ENCODE measurements at places on chromosomes 7 and 10. TPM values are rescaled to one million over a fixed set of nuclear protein-coding genes. Genes with fewer than 3 reads are reported as not detected.

The RBM20 gene
- total RNA-seq: 10.3 TPM

The SHH gene
- total RNA-seq: not detected

The CALHM1 gene
- total RNA-seq: not detected

The LRRD1 gene
- total RNA-seq: not detected

The ACSM6 gene
- total RNA-seq: not detected

The WIPF3 gene
- 1.1 TPM for total RNA-seq

DNA sequence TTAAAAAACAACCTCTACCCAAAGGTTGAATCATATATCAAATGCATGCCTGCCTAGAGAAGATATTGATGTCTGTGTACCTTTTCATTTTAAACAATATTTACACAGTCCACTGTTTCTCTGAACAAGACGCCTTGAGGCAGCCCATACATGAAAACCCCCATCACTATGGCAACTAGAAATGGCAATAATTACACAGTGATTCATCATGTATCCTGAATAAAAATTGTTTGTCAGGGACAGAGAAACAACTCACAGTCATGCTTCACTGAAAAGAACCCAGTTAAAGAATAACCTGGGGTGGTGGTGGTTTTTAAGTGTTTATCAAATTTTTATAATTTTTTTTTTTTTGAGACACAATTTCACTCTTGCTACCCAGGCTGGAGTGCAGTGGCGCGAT, 19.7 kb downstream of the DNAJC12 start:
- H3K36me3 ChIP-seq: no peaks in the 10 kb centered on the region
- no peak overlapping the region for H3K4me3 ChIP-seq
- H3K4me1 ChIP-seq: no peaks in the 10 kb centered on the region
- H3K27me3 ChIP-seq: no peaks in the 10 kb centered on the region
- no peak overlapping the region for H3K27ac ChIP-seq

- peaks cover 31% of the 10 kb centered on the region for H3K4me1 ChIP-seq
- no peak for DNase-seq
- no peaks in the 10 kb centered on the region for H3K36me3 ChIP-seq
- H3K27me3 ChIP-seq: no peaks in the 10 kb centered on the region
- H3K4me3 ChIP-seq: no peak overlapping the region
- H3K27ac ChIP-seq: no peak overlapping the region
These were observed 434.3 kb downstream of the PLXNA4 start for GRCh38 chr7:132142006-132142405.

GRCh38 chr7:40608321-40609075, 473.7 kb downstream of the SUGCT start:
- no peak overlapping the region for H3K4me3 ChIP-seq
- H3K36me3 ChIP-seq: no peaks in the 10 kb centered on the region
- H3K4me1 ChIP-seq: no peaks in the 10 kb centered on the region
- DNase-seq: no peak
- no peak overlapping the region for H3K27ac ChIP-seq

DNA sequence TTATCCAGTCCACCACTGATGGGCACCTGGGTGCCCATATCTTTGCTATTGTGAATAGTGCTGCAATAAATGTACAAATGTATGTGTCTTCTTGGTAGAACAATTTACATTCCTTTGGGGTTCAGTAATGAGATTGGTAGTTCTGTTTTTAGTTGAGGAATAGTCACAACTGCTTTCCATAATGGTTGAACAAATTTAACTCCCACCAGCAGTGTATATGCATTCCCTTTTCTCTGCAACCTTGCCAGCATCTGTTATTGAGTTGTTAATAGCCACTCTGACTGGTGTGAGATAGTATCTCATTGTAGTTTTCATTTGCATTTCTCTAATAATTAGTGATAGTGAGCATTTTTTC, 27.8 kb downstream of the COA1 start:
- H3K27ac ChIP-seq: no peak overlapping the region
- peaks cover 10% of the 10 kb centered on the region for H3K4me1 ChIP-seq
- H3K36me3 ChIP-seq: peaks cover 13% of the 10 kb centered on the region
- H3K4me3 ChIP-seq: no peak overlapping the region
- H3K27me3 ChIP-seq: no peaks in the 10 kb centered on the region
- DNase-seq: no peak

DNA sequence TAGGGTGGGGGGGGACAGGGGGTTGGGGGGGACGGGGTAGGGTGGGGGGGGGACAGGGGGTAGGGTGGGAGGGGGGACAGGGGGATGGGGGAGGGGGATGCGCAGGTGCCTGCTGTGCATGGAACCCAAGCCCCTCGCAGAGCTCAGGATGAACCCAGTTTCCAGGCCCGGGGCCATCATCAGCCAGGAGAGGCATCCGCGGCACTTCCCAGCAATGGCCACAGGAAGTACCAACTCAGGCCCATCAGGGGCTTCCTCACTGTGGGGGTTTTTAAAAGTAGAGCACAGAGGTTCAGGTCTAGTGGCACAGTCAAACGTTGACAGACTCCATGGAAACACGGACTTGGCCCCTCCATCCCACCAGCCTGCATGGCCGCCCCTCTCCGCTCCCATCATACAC, 172.7 kb downstream of the DIP2C start:
- no peak for DNase-seq
- H3K4me3 ChIP-seq: no peak overlapping the region
- no peak overlapping the region for H3K27ac ChIP-seq

DNA sequence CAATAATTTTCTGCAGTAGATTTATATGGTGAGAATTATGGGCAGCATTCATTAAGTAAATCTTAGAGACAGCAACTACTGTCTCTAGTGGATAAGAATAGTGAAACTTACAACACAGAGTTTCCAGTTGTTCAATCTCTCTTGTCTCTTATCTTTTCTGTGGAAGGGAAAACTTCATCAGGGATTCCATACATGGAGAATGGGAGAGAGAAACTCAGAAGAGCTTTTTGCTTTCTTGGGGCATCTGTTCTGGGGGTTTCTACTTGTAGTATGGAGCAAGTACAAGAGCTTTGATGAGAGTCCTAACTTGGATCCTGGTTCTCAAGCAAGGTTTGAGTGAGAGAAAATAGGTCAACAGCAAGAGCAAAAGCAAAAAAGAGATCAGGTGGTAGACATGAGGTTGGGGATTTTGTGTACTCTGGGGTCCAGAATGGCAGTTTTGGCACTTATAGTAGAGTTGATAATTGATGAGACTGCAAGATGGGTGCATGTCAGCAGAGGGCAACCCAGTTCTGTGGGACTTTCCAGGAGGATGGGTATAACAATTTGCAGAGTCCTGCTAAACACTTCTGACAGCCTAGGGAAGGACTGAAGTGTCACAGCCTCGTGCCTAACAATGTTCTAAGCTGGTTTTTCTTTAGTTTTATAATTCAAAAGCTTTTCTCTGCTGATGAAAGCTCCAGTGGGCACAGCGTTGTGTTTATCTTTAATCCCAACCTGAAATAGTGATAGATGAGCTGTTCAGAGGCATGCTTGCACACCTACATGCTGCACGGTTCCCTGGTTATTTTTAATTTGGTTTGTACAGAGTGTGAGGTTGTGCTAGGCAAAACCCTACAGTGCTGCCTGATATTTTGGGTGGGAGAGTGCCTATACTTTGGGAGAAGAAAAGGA, 32.0 kb upstream of the STRIP2 start:
- no peaks in the 10 kb centered on the region for H3K27me3 ChIP-seq
- DNase-seq: no peak
- H3K27ac ChIP-seq: no peak overlapping the region
- H3K36me3 ChIP-seq: no peaks in the 10 kb centered on the region

DNA sequence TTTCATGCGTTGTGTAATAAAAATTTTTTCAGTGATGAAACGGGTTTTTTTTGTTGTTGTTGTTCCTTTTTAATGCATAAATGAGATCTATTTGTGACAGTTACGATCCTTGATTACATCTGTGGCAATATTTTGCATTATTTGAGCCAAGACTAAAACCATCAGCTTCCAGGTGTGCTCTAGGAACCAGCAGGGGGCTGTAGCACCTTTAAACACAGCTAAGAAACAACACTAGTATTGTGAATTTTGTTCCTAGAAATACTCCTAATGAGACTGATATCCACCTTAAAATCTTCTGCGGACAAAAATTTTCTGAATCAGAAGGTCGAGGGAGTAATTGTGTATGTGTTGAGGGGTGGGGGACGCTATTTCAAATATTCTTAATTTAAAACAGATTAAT, 52.6 kb downstream of the FGFBP3 start:
- peaks cover 100% of the 10 kb centered on the region for H3K36me3 ChIP-seq
- no peak overlapping the region for H3K27ac ChIP-seq
- H3K4me3 ChIP-seq: no peak overlapping the region
- no peaks in the 10 kb centered on the region for H3K27me3 ChIP-seq
- no peaks in the 10 kb centered on the region for H3K4me1 ChIP-seq

GRCh38 chr7:25216837-25217236, 11.4 kb downstream of the NPVF start:
- no peak overlapping the region for H3K4me3 ChIP-seq
- H3K27ac ChIP-seq: no peak overlapping the region
- DNase-seq: no peak
- no peaks in the 10 kb centered on the region for H3K36me3 ChIP-seq
- H3K4me1 ChIP-seq: no peaks in the 10 kb centered on the region

DNA sequence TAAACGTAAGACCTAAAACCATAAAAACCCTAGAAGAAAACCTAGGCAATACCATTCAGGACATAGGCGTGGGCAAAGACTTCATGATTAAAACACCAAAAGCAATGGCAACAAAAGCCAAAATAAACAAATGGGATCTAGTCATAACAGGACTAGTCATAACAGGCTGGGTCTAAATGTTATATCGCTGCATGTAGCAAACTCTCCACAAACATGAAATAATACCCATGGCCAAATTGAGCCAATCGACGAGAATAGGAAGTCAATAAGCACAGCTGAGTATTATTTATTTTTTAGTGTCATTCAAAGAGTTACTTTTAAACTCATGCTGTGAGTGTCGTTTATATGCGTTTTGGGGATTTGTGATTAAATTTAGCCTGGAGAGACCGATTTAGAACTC, 225.1 kb downstream of the TFEC start:
- H3K4me3 ChIP-seq: no peak overlapping the region
- no peaks in the 10 kb centered on the region for H3K27me3 ChIP-seq
- DNase-seq: no peak
- no peak overlapping the region for H3K27ac ChIP-seq
- H3K4me1 ChIP-seq: no peaks in the 10 kb centered on the region
- H3K36me3 ChIP-seq: no peaks in the 10 kb centered on the region

- DNase-seq: no peak
- peaks cover 43% of the 10 kb centered on the region for H3K4me1 ChIP-seq
- H3K4me3 ChIP-seq: no peak overlapping the region
- no peaks in the 10 kb centered on the region for H3K36me3 ChIP-seq
- peak overlapping the region; percentile 71 for H3K27ac ChIP-seq
- no peaks in the 10 kb centered on the region for H3K27me3 ChIP-seq
These were observed 30.8 kb downstream of the MTURN start for GRCh38 chr7:30165590-30165989.

GRCh38 chr10:124697443-124697836, 46.7 kb downstream of the FAM53B start:
- H3K27ac ChIP-seq: no peak overlapping the region
- H3K27me3 ChIP-seq: no peaks in the 10 kb centered on the region
- no peak for DNase-seq
- no peak overlapping the region for H3K4me3 ChIP-seq

DNA sequence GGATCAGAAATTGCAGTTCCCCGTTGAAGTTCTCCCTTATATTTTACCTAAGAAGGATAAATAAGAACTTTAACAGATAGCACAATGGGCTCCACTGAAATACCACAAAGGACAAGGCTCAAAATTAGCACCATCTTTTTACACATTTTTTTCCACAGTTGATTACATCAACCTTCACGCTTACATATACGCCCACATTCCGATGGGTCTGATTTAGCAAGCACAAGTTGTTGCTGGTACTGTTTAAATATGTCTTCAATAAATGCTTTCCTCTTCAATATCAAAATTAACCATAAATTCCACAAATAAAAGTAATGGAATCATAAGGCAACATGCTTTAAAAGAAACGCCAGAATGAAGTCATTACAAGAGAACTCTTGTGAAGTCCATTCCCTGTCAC, 79.5 kb downstream of the NEBL start:
- H3K4me3 ChIP-seq: no peak overlapping the region
- H3K27me3 ChIP-seq: no peaks in the 10 kb centered on the region
- H3K4me1 ChIP-seq: no peaks in the 10 kb centered on the region
- DNase-seq: no peak
- H3K27ac ChIP-seq: no peak overlapping the region
- peaks cover 28% of the 10 kb centered on the region for H3K36me3 ChIP-seq

DNA sequence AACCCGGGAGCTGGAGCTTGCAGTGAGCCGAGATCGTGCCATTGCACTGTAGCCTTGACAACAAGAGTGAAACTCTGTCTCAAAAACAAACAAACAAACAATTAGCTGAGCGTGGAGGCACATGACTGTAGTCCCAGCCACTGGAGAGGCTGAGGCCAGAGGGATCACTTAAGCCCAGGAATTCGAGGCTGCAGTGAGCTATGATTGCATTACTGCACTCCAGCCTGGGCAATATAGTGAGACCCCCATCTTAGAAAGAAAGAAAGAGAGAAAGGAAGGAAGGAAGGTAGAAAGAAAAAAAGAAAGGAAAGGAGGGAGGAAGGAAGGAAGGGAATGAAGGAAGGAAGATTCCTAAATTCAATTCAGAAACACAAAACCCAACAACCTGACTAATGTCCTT, 141.3 kb upstream of the TNRC18 start:
- no peak for DNase-seq
- no peak overlapping the region for H3K4me3 ChIP-seq
- no peak overlapping the region for H3K27ac ChIP-seq
- H3K36me3 ChIP-seq: no peaks in the 10 kb centered on the region
- peaks cover 14% of the 10 kb centered on the region for H3K27me3 ChIP-seq

GRCh38 chr10:116853701-116854100, 4.4 kb downstream of the ENO4 start:
- H3K4me1 ChIP-seq: peaks cover 18% of the 10 kb centered on the region
- DNase-seq: no peak
- no peaks in the 10 kb centered on the region for H3K36me3 ChIP-seq
- H3K4me3 ChIP-seq: no peak overlapping the region

DNA sequence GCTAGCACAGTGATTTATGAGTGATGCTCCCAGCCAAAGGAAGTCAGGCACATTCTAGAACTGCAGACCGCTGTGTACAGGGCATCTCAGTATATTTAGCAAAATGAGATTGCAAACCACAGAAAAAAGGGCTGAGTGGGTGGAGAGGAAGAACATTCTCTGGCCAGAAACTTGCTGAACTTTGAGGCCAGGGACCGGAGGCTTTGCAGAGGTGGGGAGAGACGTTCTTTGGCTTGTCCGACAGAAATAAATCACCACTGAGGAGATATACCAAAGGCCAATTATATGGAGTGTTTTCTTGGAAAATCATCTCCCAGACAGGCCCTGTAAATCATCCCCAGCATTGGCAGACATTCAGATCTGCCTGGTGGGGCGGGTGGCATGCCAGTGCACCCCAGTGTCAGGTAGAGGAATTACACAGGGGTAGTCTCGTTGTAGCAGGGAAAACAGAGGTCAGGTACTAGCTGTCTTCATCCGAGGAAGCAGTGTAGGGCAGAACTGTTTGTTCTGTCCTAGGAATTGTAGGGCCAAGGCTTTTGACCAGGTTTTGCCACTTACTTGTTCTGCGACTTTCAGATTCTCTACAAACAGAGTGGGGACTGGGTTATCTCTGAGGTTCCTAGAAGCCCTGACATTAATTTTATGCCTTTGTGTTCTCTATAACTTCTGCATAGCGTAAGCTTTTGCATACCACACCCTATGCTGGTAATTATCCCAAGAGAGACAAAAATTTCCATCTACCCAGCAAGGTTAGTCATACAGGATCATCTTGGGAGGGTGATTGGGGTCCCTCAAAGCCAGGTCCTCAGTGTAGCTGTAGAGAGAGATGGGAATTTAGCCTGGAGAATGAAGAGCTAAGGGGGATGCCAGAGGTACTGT, 655.6 kb downstream of the LRMDA start:
- peak overlapping the region; percentile 26 for H3K27ac ChIP-seq
- no peaks in the 10 kb centered on the region for H3K27me3 ChIP-seq
- DNase-seq: no peak
- H3K4me1 ChIP-seq: no peaks in the 10 kb centered on the region
- no peaks in the 10 kb centered on the region for H3K36me3 ChIP-seq
